Upper lobe of right lung (tissue), 1 donor: ENCODE measurements at places on chromosomes 11 and 22. TPM values are rescaled to one million over a fixed set of nuclear protein-coding genes. Genes with fewer than 3 reads are reported as not detected.

FKBP2 gene
- 53.9 TPM for total RNA-seq

MUC2 gene
- total RNA-seq = not detected

CRYBA4 gene
- total RNA-seq = not detected

HINFP gene
- total RNA-seq = 25.2 TPM

PRRG4 gene
- total RNA-seq = 12.6 TPM

GRCh38 chr11:38438091-38438490, 1840.1 kb upstream of the RAG2 start:
- DNase-seq = no peak

GRCh38 chr11:217704-218103, 10.2 kb downstream of the RIC8A start:
- DNase-seq = no peak
